Activated CD4-positive, alpha-beta memory T cell treated with anti-CD3 and anti-CD28 coated beads for 36 hours (primary cell): ENCODE measurements at places on chromosomes 7 and 10. TPM values are rescaled to one million over a fixed set of nuclear protein-coding genes. Genes with fewer than 3 reads are reported as not detected.

- DNase-seq, result no peak
Observed at GRCh38 chr7:16492513-16493062, 27.1 kb upstream of the SOSTDC1 start.

Gene ODAD2
- 0.10 TPM for total RNA-seq

- no peak for DNase-seq
Observed at GRCh38 chr7:158530800-158531609, 56.6 kb downstream of the PTPRN2 start.

Gene CHCHD1
- 37.6 TPM for total RNA-seq

DNA sequence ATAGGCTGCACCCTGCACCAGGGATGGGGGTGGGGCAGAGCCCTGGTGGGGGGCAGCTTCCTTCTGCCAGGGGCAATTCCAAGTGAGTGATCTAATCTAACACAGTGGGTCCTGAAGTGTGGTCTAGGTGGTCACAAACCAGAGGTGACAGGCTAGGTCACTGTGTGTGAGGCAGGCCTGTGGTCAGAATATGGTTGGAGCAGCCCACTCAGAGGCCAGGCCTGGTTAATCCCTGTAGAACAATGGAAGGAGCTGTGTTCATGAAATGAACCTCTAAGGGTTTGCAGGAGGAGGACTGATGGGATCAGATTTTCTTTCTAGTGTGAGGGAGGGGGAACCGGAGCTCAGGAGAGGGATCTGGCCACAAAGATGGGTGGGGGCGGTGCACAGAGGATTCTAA lies 10.0 kb upstream of the TSPAN14 start:
- no peak for DNase-seq

GRCh38 chr10:123855008-123855684 lies 36.5 kb downstream of the CPXM2 start:
- DNase-seq, result no peak

GRCh38 chr10:32039734-32040133 lies 16.5 kb downstream of the KIF5B start:
- no peak for DNase-seq

DNA sequence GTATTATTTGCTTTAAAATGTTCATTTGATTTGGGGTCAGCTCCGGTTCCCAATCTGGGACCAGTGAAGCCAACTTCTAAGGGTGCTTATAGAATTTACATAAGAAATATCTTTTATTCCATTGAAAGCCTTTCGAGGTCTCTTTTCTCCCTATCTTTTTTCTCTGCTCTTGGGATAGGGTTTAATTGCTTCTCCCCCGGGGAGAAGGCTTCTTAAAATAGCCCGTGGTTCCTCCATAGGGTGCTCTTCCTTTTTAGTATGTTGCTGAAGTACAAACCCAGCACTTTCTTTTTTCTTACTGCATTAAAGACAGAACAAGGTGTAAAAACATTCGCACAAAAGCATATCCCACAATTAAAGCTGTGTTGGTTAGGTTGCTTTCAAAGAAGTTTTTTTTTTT lies 107.5 kb downstream of the POU6F2 start:
- no peak for DNase-seq

DNA sequence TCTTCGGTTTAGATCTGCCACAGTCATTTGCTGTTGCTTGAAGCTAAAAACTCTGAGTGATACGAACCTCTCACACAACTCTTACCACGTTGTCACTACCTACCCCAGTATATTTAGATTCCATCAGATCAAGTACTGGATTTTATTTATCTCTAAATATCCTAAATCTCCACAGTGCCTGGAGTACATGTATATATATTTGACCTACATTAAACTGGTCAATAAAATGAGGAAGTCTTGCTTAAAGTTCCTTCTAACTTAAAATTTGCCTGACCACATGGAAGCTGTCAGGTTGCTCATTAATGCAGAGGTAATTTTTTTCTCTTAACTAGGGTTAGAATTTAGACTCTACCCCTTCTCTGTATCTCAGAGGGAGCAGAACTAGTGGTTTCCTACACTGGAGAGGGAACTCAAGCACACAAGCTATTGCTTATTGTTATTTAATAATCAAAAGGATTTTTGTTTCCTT lies 3.1 kb upstream of the MACC1 start:
- no peak for DNase-seq

- no peak for DNase-seq
Observed at GRCh38 chr10:21825345-21825744, 178.2 kb downstream of the DNAJC1 start.

- DNase-seq, result no peak
Observed at GRCh38 chr10:81450651-81451050, 424.3 kb upstream of the NRG3 start.

GRCh38 chr7:131753620-131754222 lies 197.3 kb upstream of the PODXL start:
- no peak for DNase-seq

Gene PTPRN2
- total RNA-seq, result 0.51 TPM
